Fibroblast of skin of left biceps (primary cell): ENCODE measurements at places on chromosomes 12 and 14.

DNA sequence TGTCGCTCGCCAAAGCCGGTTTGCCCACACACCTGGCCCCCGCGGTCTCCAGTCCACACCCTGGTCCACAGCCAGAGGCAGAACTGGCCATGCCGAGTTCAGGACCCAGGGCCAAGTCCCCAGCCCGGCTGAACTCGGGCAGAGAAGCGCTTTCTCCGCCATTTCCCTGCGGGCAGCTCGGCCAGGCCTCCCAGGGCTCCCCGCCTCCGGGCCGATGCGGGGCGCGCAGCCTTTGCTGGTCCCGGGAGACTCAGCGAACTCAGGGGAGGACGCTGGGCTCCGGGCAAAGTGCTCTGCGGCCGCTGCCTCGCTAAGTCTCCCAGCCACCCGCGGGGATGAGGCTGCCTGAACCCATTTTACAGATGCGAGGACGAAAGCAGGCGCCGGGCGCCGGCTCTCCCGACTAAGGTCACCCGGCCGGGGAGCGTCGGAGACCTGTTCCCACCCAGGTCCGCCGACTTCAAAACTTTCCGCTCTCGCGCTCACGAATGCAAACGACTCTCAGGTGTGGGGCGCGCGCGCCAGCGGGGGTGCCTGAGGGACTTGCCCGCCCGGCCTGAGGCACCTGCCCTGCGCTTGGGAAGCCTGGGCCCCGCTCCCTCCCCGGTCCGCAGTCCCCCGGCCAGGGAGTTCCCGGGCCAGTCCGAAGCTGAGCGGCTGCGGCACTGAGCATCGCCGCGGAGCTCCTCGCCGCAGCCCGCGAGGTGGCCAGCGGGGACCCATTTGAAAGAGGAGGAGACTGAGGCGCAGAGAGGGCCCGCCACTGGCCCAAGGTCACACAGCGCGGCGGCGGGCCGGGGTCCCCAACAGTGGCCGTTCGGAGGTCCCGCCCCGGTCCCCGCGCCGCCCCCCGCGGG is 627 bp downstream of the TESC start:
- no peak for DNase-seq

DNA sequence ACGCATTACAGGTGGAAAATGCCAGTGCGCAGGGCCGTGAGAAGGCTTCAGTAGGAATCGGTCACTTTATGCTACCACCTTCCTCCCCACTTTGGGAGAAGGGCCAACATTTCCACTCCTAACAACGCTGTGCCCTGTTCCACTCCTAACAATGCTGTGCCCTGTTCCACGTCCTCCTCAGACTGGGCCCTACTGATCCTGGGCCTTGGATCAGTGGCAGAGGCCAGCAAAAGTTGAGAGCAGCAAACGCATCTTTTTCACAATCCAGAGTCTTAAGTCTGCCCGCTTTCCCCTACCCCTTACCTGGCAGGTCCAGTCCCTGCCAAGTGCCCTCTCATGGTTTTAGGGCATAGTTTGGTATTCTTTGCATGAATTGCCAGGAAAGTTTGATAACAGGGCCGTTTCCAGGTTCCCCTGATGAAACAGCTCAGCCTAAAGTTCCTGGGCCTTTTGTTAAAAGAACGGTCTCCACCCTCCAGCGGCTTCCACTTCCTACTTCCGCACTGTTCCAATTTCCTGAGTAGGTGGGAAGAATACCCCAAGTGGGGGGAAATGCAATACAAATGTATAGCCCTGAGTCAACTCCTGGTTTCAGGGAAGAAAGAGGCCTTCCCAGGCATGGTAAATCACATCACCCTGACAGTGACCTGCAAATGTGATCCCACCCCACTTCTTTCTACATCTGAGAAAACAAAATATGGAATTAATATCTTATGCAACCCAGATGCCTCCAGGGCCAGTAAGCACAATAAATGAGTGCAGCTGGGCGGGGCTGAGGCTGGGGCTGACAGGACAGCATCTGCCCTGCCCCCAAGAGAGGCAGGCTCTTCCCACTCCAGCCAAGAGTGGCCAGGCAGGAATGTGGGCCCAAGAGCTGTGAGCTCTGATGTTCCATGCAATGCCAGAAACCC is 15.0 kb downstream of the KCTD10 start:
- peak; percentile 98 for DNase-seq

DNA sequence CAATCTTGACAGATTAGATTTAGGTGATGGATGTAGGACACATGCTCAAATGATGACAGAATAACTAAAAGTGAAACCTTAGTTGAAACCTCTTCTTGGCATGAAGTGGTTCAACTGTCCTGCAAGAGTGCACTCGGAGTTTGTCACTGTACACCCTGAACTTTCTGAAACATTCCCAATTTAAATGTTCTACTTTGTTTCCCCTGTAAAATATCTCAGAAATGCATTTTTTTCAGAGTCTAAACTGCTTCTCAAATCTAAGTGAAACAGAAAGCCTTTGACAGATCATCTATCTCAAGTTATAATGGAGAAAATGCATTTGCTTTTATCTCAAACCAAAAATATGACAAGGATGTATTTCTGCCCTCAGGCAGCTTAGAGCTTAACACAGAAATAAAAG is 66.0 kb downstream of the BHLHE41 start:
- no peak for DNase-seq

GRCh38 chr12:111761706-111762105 is 5.0 kb upstream of the ALDH2 start:
- DNase-seq: no peak

DNA sequence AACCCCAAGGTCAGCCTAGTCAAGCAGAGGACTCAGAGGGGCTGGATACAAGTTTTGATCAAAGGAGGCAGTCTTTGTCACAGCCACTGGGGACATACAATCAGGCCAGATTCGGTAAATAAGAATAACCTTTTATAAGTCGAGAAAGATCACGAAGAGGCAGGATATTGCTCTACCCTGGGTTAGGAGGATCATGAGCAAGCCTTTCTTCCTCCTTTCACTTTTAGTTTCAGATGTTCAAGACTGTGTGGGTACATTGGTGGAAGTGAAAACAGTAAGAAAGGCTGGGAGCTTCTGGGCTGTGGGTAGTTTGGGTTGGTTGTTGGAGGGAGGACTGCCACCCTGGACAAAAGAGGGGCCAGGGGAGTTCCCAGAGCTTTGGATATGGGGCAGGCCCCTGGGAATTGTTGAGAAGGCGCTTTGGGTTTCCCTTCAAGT is 127.7 kb downstream of the SNAPC1 start:
- no peak for DNase-seq

DNA sequence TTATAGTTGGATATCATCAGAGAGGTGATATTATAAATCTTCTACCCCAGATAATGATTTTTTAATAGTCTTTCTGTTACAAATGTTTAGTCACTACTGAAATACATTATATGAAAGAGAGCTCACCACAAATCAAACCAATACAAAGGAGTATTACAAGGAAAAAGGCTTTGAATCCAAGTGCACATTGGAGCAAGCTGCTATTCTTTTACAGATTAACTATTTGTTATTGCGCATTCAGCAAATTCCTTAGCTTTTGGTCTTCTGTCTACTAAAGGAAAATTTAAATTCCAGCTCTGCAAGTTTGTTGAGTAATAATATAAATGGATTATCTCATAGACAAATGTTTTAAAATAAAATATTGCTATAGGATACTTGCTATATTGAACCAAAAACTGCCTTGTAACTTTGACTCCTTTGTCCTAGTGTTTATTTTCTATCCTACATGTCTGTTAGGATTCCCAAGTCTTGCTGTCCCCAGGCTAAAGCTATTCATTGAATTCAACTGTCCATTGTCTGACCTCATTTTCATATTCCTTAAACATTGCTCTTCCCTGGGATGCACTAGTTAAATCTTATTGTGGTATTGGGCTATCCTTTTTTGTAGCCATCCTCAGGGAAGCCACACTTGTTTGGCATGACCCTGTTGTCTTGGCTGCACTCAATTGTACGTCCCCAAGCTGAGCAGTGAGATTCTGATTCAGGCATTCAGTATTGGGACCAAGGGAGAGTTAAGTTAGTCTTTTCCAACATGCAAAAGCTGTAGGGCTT is 41.5 kb downstream of the PDE3A start:
- no peak for DNase-seq

GRCh38 chr14:75333606-75334548 is 55.2 kb downstream of the FOS start:
- DNase-seq: no peak

GRCh38 chr14:93655078-93655750 is 133.1 kb downstream of the PRIMA1 start:
- peak; percentile 1 for DNase-seq

DNA sequence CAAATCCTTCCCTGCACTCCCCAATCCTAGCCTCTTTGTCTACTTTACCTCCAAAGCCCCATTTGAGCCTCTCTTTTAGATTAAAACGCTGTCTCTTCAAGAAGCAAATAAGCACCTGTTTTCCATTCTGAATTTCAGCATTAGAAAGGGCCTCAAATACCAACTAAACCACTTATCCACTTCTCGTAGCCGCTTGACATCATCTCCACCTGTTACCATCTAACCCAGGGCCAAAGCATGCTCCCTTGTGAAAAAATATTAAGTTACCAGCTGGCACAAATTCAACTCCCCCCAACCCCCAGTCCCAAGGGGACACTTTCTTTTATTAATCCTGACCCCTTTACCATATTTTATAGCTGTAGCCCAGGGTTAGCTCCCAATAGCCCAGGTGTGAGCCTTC is 43.1 kb downstream of the GPHB5 start:
- no peak for DNase-seq

GRCh38 chr14:34018564-34019244 is 67.8 kb upstream of the EGLN3 start:
- DNase-seq: no peak

DNA sequence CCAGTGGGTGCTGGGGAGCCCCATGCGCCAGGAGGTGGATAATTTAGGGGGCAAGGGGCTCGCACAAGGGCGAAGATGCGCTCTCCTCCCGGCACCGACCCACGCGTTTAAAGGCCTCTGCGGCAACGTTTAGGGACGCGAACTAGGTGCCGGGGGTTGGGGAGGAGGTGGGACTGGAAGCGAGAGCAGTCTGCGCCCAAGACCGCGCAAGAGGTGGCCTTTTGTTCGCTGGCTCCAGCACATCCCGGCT is 1.3 kb downstream of the SLC38A1 start:
- DNase-seq: no peak

DNA sequence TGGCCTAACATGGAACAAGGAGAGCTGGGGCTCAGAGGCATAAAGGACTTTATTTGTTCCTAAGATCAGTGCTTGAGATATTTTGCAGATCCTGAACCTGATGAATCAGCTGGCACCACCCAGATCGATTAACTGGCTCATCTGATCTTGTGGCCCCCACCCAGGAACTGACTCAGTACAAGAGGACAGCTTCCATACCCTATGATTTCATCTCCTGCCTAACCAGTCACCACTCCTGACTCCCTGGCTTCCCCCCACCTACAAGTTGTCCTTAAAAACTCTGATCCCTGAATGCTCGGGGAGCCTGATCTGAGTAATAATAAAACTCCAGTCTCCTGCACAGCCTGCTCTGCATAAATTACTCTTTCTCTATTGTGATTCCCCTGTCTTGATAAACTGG is 5.1 kb downstream of the C12orf56 start:
- no peak for DNase-seq

GRCh38 chr14:50021261-50022031 is 94.9 kb downstream of the VCPKMT start:
- no peak for DNase-seq

- DNase-seq: peak; percentile 15
Measured at GRCh38 chr14:90850487-90850886, 34.3 kb upstream of the TTC7B start.

GRCh38 chr12:40953076-40953475 is 235.0 kb upstream of the PDZRN4 start:
- peak; percentile 73 for DNase-seq

- DNase-seq: peak; percentile 40
Measured at GRCh38 chr12:30794591-30795409, 40.0 kb upstream of the CAPRIN2 start.

- no peak for DNase-seq
Measured at GRCh38 chr12:109962398-109962797, 33.8 kb downstream of the GIT2 start.
